ENCODE measurements at places on chromosomes 6 and 20.

- DNase-seq, result no peak
Measured at GRCh38 chr6:19632230-19632629, 204.9 kb upstream of the ID4 start.

DNA sequence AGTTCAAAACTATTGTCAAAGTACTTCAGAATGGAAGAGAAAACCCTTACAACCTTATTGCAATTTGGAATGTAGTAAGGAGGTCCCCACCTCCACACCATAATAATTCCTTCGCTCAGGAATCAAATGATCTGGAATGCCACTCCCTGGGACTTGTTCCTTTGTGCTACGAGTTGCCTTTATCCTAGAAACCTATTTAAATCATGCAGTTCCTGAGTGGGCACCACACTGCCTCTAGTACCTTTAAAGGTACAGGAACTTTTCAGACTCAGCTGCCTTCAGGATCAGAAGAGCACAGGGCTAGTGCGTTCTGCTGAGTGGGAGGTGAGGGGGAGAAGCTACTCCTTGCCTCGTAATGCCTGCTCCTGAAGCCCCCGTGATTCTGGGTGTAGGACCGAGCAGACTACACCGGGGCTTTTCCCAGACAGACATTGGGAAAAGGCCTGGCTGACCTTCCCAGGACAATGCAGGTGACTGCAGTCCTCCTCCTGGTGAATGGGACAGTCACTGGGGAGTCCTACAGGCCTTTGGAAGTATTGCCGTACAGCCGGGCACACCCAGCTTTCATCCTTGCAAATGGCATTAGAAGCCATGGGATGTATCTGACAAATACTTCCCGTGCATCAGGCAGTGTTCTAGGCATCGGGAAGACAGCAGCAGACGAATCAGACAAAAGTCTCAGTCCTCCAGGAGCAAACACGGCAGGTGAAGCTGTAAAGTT lies 11.8 kb upstream of the TUBB2B start:
- DNase-seq, result no peak

DNA sequence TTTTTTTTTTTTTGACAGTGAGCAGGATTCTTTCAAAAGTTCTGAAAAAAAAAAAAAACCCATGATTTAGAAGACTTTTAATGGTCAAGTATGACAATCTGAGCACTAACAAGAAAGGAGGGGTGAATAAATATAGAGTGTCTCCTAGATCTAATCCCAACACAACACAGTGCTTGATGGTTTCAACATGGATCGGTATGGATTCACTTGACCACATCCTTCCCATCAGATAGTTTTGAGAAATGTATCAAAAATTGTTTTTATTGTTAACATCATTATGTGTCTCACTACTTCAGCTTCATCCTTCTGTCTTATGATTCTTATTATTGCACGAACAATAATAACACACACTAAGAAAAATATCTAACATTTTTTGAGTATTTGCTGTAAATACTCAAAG lies 21.0 kb downstream of the KIF13A start:
- DNase-seq, result no peak

DNA sequence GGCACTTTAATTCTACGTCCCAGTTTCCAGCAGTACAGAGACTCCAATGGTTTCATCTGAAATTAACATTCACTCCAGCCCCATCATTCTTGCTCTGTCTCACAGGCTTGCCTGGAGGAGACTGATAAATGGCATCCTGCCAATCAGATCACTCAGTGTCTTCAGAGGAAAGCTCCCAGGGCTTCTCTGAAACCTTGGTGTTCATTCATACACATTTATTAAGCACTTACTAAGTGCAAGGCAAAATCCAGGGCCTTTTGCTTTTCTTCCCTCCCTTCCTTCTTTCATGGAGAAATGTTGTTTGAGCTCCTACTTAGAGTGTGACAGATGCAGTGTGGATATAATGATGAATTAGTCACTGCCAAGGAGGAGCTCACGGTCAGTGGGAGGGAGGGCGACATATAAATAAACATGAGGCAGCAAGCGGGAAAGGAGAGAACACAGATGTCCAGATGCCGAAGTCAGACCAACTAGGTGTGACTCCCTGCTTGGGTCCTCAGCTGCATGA lies 106.7 kb upstream of the DTNBP1 start:
- DNase-seq, result no peak

DNA sequence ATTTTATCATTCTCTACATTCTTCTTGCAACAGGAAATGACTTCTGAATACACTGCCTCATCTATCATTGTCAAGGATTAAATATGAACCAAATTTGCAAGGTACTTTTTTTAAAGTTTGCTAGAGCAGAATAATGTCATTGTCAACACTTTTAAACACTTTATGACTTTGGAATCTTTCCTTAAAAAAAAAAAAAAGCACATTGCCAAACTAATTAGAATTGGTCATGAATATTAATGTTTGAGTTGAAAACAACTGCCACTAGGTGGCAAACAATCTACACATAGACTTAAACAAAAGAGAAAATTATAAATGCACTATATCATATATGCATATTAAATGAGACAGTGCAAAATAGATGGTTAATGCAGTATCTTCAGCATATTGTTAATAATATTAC lies 32.5 kb upstream of the TMEM244 start:
- DNase-seq, result no peak

DNA sequence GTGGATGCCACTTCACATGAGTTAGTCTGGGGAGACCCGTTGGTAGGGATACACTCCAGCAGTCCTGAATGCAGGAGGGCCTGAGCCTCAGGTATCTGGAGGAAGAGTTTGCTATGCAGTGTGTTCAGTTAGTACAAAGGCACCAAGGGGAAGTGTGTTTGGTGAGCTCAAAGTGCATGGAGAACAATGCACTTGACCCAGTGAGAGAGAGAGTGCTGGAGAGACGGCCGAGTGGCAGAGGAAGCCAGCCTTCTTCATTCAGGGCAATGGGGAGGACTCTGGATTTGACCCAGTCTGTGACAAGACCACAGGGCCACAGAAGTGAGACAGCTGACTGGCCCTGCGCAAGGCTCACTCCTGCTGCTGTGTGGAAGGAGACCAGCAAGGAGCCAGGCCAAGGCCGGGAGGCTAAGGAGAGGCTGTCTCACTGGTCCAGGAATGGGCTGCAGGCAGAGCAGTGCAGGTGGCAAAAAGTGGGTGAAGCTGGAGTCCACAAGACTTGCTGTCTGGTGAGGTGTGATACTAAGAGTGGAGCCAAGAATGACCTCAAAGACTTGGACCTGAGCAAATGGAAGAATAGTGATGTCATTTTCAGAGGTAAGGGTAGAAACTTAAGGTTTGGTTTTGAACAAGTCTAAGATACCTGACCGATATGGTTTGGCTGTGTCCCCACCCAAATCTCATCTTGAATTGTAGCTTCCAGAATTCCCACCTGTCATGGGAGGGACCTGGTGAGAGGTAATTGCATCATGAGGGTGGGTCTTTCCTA lies 38.0 kb downstream of the PDE10A start:
- DNase-seq, result no peak
